ENCODE measurements at places on chromosomes 3 and 15.

- DNase-seq = no peak
Measured at GRCh38 chr15:41104234-41104633, 11.8 kb downstream of the INO80 start.

- no peak for DNase-seq
Measured at GRCh38 chr3:147630921-147631415, 221.8 kb downstream of the ZIC1 start.

- DNase-seq = no peak
Measured at GRCh38 chr3:165339753-165340152, 143.6 kb upstream of the SLITRK3 start.

DNA sequence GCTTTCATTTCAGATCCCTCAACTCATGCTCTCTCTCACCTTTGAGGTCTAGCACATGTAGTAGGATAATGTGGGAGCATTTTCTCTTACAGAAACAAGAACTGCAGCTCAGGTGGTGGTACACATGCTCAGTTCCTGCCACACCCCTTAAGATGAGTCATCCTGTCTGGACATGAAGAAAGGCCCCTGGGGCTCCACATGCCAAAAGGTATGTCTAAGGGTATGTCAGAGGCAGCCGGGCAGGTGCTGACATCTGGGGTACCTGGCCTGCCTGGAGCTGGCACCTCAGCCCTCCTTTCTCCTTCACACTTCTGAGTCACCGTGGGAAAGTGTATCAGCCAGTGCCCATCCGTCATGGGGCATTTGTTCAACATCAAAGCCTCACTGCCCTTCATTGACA, 209.9 kb downstream of the OCA2 start:
- DNase-seq = no peak

- no peak for DNase-seq
Measured at GRCh38 chr3:157488144-157488543, 15.1 kb downstream of the VEPH1 start.

- DNase-seq = no peak
Measured at GRCh38 chr3:30181581-30181980, 424.8 kb upstream of the TGFBR2 start.

DNA sequence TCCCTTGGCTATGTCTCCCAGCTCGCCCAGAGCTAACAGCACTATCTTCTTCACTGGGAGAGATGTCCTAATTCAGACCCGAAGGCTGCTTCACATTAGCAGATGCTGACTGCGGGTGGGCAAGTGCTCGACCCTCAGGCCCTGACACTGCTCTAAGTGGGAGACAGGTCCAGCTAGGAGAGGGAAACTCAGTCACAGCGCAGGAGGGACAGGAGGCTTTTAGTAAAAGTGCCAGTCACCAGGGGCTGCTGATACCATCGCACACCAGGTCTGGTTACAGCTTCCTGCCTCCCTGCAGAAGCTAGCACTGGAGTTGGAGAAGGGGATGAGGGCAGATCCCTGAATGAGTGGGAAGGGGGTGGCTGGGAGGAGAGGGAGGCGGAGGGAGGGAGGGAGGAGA, 365.8 kb upstream of the RGMA start:
- no peak for DNase-seq

Data from germinal center (tissue), 1 donor.